Lung (tissue), 17 donors: ENCODE measurements at places on chromosomes 5 and 9. TPM values are rescaled to one million over a fixed set of nuclear protein-coding genes. Genes with fewer than 3 reads are reported as not detected.

NUTM2F gene
- not detected for polyA plus RNA-seq

RETREG1 gene
- polyA plus RNA-seq = 8.7 TPM

PGGT1B gene
- polyA plus RNA-seq = 8.4 TPM

BNIP1 gene
- 14.3 TPM for polyA plus RNA-seq

PCDH12 gene
- polyA plus RNA-seq = 5.6 TPM

PTGES gene
- polyA plus RNA-seq = 19.8 TPM

PCAT7 gene
- polyA plus RNA-seq = 0.28 TPM

MARCHF3 gene
- polyA plus RNA-seq = 3.7 TPM

DNA sequence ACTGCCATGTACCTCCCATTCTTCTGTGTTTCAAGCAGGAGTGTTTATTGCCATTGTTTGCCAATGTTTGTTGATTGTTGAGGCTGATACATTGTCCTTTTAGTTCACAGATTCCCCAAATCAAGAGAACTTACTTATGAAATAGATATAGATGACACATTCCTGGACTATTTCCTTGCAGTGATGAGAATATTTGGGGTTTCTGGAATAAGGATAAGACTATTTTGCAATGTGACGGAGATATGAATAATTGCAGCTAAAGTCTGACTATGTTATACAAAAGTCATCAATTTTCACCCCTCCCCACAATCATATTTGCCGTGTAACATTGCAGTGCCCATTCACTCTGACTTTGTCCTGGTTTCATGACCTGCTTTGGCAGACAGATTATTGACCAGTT lies 460.8 kb downstream of the CDH10 start:
- DNase-seq = no peak

DNA sequence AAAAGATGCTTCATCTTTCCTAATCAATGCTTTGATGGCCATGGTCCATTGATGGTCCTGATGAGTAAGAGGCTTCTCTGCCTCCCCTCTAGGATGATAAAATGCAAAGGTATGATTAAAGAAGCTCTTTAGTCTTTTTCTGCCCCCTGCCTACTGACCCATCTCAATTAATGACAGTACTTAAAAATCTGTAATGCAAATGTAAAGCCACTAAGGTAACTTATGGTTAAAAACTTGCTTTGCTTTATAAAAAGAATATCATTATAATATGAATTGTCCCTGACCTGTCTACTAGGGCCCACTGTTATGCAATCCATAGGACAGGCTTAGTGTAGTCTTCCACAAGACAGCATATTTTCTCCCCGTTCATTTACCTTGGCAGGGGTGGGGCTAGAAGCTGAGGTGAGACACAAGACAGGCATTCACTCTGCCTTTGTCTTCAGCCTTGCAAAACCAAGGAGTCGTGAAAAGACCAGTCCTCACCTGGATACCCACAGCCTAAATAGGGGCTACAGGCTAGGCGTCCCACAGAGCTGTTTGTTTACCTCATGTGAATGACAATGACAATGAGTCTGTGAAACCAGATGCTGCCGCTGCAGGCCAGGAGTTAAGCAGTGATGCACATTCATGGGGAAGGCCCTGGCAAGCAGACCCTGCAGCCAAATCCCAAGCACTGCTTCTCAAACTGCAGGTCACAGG lies 60.4 kb downstream of the BNC2 start:
- no peak for DNase-seq

- no peak for DNase-seq
Observed at GRCh38 chr5:131976414-131977211, 31.1 kb upstream of the MEIKIN start.

GRCh38 chr5:100249884-100250269 lies 285.3 kb upstream of the FAM174A start:
- DNase-seq = no peak

- no peak for DNase-seq
Observed at GRCh38 chr5:73424556-73424977, 24.0 kb downstream of the FOXD1 start.

GRCh38 chr9:21616082-21616778 lies 134.1 kb upstream of the IFNE start:
- no peak for DNase-seq

GRCh38 chr5:140266471-140267200 lies 36.3 kb downstream of the PFDN1 start:
- DNase-seq = no peak

- no peak for DNase-seq
Observed at GRCh38 chr5:103356350-103357091, 98.0 kb downstream of the MACIR start.

DNA sequence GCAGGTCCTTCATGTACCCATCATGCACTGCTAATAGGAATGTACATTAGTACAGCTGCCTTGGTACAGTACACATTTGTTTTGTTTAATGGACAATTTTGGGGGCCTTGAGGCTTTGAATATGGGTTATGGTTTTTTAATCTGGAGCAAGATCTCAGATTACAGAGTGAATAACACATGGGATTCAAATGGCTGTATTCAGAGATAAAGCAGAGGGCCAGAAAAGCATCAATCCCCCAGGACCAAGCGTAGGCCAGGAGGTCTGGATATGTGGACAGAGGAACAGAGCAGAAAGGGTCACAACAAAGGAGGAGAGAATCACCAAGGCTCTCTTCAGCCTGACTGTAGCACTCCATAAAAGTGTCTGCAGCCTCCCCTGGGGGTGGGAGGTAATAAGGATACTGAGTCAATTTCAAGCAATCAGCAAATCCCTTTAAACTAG lies 47.7 kb upstream of the STK32A start:
- DNase-seq = no peak

GRCh38 chr5:56126487-56127179 lies 106.5 kb downstream of the ANKRD55 start:
- DNase-seq = no peak

DNA sequence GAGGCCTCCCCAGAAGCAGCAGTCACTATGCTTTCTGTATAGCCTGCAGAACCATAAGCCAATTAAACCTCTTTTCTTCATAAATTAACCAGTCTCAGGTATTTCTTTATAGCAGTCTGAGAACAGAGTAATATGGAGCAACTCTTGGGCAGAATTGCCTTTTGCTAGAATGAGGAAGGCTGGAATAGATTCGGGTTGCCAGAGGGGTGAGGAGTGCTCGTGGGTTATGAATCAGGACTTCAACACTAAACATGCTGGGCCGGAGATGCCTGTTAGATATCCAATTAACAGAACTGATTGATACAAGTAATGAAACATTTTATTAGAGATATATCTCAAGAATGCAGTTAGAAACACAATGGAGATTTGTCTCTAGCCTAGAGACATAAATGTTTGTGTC lies 140.9 kb upstream of the MAP3K1 start:
- DNase-seq = no peak

GRCh38 chr9:86176468-86176867 lies 77.1 kb upstream of the GOLM1 start:
- DNase-seq = peak; percentile 22

DNA sequence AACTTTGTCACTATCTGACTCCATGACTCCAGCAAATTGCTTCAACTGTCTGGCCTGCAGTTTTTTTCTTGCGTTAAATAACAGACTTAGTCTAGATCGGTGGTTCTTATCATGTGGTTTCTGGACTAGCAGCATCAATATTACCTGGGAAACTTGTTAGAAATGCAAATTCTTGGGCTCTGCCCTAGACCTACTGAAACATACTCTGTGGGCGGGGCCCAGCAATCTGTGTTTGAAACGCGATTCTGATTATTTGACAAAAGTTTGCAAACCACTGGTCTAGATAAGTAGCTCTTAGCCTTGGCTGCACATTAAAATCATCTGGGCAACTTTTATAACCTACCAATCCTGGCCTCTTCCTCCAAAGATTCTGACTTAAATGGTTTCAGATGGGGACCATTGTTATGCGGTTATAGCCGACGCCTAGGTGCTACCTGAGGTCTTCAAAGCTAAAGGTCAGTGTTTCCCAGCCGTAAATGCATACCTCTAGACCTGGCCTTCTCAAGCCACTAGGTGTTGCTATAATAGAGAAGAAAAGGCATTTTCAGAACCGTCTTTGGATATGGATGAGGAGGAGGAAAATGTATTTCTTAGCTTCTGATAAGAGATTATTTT lies 74.0 kb downstream of the C9orf85 start:
- DNase-seq = no peak
